Inflammatory macrophage treated with lipopolysaccharide for 4 hours (primary cell): ENCODE measurements at places on chromosomes 13 and 19.

DNA sequence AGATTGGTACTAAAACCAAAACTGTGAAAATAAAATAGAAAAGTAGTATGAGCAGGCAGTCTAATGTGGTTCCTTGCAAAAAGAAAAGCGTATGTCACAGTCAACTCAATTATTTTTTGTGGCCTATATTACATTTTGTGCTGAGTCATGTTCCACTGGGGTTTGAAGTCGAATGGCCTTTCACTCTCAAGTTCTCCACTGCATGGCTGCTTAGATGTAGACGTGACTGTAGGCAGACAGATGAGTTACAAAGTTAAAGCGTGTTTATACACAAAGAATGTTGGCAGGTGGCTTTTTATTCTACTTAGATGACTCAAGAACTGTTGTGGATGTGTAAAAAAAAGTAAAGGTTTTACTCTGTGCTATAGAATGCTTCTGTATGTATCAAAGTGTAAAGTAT, 133.9 kb downstream of the SLITRK6 start:
- no peak for DNase-seq

- DNase-seq = no peak
Measured at GRCh38 chr13:42729857-42730402, 51.5 kb upstream of the FAM216B start.

DNA sequence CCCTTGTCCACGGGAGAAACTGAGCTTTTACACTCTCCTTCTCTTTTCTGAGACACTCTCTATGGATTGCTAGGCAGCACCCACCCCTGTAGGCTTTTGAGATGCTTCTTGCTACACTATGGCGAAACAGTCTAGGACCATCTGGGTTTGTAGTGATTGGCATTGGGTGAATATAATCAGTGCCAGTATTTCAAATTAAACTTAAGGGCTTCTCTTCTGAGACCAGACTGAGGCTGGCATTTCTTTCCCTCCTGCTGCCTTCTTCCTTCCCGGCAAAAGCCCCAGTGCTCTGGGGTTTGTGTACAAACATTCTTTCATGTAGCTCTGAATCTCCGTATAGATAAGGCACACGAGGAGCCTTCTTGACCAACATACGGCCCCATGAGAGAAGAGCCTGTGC, 276.7 kb downstream of the SLC7A1 start:
- no peak for DNase-seq

DNA sequence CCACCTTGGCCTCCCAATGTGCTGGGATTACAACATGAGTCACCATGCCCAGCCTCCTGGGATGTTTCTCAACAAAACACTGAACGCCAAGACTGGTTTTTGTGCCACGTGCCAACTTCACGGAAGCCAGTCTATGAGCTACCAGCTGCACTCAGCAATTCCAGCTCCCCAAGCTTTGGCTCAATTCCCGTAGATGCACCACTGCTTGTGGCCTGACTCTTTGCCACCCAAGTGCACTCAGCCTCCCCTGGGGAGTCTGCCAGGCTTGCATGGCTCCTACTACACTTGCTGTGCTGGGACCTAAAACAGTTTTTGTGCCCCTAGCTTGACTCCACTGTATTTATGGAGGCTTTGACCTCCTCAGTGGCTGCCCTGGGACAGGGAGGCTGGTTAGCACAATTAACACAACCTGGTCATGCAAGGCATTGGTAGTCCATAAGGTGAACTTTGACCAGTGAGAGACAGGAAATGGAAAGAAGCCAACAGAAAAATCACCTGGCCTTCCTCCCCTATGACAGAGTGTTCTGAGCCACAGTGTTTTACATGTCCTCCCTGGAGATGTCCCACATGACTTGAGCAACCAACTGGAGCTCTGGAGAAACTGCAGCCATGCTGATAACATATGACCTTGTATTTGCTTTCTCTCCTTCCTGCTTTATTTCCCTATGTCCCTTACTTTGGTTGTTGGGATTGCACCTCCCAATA, 1173.1 kb downstream of the UQCRFS1 start:
- no peak for DNase-seq

DNA sequence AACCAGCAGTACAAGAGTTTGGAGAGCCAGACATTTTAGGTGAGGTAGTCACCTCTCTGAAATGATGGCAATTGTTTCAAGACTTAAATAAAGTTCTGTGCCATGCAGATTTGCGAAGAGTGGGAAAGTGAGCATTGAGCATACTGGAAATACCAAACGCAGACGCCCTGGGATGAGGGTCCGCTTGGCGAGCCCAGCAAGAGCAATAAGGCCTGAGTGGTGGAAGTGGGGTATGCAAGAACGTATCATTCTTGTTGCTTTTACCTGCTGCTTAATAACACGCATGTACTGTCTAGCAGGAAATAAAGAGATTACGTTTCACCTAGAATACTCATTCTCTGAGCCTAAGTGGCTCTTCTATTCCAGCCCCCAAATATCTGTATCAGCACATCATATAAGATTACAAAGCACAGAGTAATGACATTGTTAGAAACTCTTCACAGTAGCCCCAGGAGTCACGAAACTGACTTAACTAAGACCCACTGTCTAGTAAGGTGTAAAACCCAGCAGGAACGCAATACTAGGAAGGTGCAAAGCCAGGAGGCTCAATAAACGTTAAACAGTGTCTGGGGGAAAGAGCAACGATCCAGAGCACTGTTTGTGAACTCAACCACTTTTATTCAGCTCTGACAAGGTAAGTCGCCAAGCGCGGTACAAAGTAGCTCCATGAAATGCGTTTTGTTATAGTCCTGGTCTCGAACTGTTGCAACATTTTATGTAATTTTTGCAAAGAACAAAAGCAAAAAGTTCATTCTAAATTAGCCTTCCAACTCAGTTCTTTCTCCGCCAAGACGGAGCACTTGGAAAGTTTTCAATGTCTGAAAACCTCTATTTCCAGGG, 1.2 kb downstream of the RCBTB2 start:
- DNase-seq = no peak

GRCh38 chr13:100063333-100063732, 25.6 kb upstream of the PCCA start:
- no peak for DNase-seq

GRCh38 chr13:30963791-30964190, 31.3 kb downstream of the TEX26 start:
- DNase-seq = no peak

- DNase-seq = no peak
Measured at GRCh38 chr13:25982907-25983306, 68.9 kb downstream of the SHISA2 start.

DNA sequence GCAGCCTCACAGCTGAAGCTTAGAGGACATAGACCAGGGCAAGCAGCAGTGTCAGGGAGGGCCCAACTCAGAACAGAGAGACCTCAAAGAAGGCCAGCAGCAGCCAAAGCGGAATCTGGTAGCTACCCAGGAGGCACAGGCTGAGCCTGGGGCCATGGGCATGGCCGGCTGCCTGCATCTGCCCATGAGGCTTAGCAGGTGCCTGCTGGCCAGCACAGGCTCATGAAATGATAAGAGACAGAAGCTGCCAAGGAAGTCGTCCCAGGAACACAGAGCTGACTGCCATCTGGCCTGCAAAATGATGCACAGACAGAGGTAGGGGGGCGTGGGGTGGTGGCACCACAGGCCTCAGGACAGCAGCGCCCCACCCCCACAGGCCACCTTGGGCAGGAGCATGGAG, 29.2 kb downstream of the TUBA3C start:
- no peak for DNase-seq

GRCh38 chr19:37997911-37998344, 90.9 kb downstream of the SIPA1L3 start:
- DNase-seq = no peak

DNA sequence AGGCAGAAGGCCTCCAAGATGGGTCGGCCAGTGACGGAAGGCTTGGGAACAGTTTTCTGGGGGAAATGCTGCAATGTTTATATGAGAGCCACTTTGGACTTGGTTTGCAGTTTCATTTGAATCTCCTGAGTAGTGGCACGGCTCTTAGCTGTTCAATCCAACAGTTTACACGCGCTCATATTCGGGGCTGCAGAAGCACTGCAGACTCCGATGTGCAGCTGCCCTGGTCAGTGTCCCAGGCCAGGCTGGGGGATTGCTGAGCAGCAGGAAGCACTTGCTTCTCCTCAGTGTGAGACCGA, 31.7 kb downstream of the CEBPG start:
- no peak for DNase-seq

DNA sequence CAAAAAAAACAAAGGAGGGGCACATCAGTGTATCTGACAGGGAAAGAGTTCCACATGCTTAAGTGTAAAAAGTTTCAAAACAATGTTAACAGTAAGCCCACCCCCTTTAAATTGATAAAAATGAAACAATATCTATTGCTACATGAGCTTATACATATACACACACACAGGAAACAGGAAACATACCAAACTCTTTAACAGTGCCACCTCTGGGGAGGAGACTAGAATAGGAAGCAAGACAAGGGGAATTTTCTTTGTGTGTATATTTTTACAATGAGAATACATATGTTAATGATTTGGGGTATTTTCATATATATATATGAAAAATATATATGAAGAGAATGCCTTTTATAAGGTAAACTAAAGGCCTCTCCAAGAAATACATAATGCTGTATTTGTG, 44.7 kb downstream of the TPT1 start:
- DNase-seq = no peak

DNA sequence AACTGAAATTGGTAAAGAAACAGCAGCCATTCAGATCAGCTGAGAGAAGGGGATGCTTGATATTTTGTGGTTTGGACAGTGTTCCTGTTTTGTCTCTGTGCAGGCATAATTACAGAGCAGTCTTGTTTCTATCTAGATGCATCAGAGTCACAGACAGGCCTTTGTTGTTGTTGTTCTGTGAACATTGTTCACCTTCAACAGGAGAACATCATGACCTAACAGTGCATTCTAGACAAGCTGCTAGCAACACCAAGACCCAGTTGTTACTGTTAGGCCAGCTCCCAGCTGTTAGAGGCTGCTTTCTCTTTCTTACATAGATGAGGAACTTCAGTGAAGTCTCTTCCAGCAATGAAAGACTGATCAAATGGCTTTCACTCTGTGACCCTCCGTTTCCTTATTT, 8.5 kb upstream of the LSR start:
- DNase-seq = peak; percentile 62

DNA sequence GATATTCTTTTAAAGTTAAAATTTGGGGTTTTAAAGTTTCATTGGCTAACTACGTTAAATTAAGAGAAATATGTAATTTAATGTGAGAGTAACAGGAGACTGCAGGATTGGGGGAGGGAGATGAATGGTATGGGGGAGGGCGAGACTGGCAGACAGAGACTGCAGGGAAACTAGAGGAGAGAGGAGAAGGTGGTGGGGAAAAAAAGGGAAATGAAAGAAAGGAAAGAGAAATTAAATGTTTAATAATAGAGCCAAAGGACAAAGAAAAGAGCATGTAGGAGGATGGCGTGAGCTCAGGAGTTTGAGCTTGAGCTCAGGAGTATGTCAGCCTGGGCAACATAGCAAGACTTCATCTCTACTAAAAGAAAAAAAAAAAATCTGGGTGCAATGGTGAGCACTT, 115.9 kb downstream of the RFC3 start:
- DNase-seq = no peak

GRCh38 chr19:37551129-37551993, 43.2 kb downstream of the ZNF571 start:
- peak; percentile 63 for DNase-seq

- no peak for DNase-seq
Measured at GRCh38 chr13:34294483-34295129, 476.7 kb downstream of the RFC3 start.

DNA sequence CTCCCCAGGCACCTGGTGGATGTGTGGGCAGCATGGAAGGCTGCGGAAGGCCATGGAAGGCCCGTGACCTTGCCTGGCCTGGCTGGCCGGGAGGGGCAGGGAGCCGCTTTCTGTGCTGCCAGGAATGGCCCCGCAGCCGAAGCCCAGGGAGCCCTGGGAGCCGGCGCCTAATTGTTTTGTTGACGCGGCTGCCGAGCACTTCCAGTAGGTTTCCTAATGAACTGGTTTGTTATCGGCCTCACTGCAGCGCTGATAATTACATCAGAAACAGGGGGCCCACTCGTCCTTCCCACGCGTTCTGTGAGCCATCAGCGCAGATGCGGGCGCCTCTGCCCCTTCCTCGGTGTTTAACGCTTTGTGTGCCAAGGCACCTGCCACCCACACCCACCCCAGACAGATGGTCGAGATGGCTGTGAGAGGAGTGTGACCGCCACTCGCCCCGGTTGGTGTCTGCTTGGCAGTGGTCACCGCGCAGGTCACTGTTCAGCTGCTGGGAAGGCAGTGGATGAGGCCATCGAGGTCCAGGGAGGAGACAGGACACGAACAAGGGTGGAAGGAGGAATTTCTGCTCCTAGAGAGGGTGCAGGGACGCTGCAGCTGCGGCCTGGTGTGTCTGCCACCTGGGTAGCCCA, 124.5 kb downstream of the KDM4B start:
- DNase-seq = no peak

DNA sequence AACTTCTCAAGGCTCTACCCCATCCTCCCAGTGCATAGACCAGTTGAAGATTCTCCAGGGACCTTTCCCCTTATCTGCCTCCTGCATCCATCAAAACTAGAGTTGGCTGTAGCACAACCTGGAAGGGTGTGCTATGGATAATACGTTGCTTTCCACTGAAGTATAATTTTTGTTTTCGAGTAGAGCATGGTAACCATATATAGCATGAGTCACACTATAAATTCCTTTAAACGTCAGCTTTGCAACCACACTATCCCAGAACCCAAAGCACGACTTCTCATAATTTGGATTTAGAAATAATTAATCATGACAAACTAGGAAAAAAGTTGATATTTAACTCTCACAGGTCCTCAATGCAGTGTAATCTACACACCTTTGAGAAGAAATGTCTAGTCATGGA, 138.3 kb upstream of the NBEA start:
- no peak for DNase-seq

GRCh38 chr19:30086916-30087315, 144.9 kb downstream of the URI1 start:
- DNase-seq = no peak

DNA sequence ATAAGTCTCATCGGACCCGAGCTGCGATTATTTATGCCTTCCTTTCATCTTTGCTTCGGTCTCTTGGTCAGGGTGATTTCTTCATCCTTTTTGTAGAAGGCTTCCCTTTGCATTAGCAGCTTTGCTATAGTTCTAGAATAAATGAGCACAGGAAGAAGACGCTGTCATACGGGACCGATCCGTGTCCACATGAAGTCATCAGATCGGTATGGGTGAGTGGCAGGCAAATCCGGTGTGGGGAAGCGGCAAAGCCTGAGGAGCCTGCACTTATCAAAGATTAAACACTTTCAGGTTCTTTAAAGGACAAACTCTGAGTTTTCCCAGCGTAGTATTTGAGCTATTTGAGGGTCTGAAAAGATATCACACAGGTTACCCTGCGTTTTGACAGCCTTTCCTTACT, 119.3 kb downstream of the IRS2 start:
- no peak for DNase-seq

GRCh38 chr19:54475706-54476105, 2.6 kb upstream of the CDC42EP5 start:
- no peak for DNase-seq
